Stimulated activated CD4-positive, alpha-beta T cell treated with anti-CD3 and anti-CD28 coated beads, Interleukin-12 subunit alpha, Interleukin-12 subunit beta, amount 100 ng/mL, for 4 hours (primary cell): ENCODE measurements at places on chromosomes 4 and X.

- DNase-seq = no peak
These were observed 1639.2 kb upstream of the PABPC4L start for GRCh38 chr4:135840781-135841180.

GRCh38 chr4:168634276-168634802, 137.5 kb downstream of the PALLD start:
- DNase-seq = no peak

GRCh38 chr4:17168571-17168970, 270.1 kb upstream of the LDB2 start:
- no peak for DNase-seq

- DNase-seq = no peak
These were observed 84.9 kb upstream of the ATOH1 start for GRCh38 chr4:93743635-93744034.

DNA sequence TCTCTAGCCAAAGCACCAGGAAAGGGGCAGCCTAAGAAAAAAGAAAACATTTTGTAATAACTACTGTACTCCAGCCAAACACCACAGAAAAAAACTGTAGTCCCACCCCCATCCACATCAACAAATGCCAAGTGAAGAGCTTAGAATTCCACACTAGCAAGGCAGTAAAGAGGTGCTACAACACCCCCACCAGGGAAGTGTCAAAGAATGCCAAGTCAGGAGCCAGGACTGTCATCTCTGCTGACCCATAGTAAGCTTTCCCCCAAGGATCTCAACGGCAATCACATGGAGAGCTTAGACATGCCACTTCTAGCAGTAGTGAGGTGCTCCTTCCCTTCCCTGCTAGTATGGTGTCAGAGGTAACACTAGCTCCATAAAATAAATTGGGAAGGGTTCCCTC, 34.4 kb upstream of the CCDC160 start:
- no peak for DNase-seq

DNA sequence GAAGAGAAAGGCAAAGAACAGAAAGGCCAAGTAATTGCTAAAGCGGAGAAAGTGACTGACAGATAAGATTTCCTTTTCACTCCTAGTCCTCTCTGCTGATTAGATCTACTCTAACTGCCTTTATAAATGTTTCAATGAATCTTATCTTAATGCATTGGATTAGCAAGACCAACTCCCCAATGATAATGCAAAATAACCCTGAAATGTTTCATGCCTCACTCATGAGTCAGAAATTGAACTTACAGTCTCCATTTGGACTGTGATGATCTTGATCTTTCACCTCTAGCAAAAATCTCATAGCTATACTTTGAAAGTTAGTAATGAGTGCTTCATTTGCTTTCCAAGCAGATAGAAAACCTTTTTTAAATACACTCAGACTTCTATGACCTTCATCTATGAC, 26.5 kb downstream of the SLC10A7 start:
- DNase-seq = no peak

GRCh38 chrX:37697169-37697760, 11.7 kb downstream of the XK start:
- DNase-seq = no peak

- DNase-seq = peak; percentile 58
These were observed at the start of gene SLC25A53 for GRCh38 chrX:104156630-104157529. SLC25A53 (minus strand) TSS chrX:104157009; CDS start chrX:104105257, 51,752 bp downstream.

DNA sequence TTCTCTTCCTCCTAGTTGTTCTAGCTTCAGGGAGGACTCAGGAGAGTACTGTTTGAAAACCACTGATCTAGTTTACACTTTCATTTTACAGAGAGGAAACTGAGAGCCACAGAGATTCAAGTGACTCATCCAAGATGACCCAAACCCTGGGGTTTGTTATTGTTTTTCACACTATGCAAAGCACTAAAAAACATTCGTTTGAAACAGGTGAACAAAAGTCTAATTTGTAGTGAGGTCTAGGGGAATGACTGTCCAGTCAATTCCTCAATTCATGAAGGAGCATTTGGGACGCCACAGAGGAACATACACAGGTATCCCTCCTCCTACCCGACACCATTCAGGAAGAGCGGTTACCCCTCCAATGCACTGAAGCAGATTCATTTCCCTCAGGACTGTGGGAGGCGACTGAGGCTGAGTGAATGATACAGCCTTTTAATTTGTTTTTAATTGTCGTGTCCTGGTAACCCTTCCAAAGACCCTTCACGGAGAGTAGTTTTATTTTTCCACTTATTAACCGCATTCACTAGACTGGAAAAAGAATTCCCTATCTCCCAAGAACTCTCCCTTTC, 30.3 kb downstream of the TLR10 start:
- no peak for DNase-seq

DNA sequence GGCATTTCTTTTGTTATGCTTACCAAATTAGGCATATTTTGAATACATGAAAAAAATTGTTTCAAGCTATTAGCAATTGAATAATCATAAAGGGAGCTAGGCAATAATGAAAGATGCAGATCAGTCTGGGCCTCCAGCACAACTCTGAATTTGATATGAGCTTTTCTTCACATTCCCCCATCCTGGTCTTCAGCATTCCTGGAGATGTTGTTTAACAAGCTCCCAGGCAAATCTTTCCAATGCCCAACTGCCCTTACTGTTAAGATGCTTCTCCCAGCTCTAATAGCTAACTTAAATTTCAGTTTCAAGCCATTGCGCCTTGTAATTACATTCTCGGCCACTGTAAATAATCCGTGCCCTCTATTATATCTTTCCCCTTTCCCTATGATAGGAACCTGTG, 19.2 kb downstream of the GPC3 start:
- DNase-seq = no peak

GRCh38 chrX:46576458-46576857, 2.9 kb downstream of the CHST7 start:
- DNase-seq = no peak

DNA sequence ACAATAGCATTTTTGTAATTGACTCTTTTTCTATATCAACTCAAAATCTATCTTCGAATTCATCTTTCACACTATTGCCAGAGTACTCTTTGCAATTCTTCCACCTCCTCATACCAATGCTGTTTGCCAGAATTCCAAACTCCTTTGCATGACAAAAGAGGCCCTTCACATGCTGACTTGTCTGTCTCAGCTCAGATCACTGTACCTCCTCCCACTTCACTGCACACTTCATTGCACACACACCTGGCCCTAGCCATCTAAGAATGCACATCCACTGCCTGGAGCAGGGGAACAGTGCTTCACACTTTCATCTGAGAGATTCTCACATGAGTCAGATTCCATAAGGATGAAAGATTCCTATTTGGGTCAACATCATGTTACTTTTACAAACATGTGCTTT, 56.5 kb downstream of the PRDM5 start:
- no peak for DNase-seq

DNA sequence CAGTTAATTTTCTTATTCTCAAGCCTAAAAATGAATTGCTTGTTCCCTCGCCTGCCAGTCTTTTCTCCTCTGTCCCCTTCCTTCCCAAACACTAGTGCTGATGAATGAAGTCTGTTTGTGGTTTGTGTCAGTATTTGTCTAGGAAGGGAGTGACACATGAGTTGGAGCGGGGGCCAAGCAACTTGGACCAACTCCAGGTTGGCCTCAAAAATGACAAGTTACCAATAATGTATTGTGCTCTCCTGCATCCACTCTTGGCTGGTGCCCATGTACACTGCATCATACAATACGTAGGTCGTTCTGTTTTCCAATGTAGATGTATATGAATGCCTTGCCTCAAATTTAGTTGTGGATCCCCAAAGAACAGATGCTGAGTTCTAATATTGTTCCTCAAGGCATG, 223.0 kb upstream of the GPC4 start:
- DNase-seq = no peak

DNA sequence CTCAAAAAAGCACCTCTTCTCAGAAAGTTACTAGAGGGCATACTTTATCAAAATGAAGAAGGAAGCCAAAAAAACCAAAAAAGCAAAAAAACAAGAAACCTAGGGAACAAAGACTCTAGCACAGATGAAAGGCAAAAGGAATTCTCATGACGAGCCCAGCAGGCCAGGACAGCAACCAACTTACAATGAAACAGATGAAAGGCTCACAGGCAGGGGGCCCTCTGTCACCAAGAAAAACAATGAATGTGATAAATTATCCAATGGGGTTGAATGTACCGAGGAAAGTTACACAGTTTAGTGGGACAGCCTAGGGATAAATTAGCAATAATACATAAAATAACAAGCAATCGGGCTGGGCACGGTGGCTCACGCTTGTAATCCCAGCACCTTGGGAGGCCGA, 79.0 kb downstream of the GPR82 start:
- no peak for DNase-seq

DNA sequence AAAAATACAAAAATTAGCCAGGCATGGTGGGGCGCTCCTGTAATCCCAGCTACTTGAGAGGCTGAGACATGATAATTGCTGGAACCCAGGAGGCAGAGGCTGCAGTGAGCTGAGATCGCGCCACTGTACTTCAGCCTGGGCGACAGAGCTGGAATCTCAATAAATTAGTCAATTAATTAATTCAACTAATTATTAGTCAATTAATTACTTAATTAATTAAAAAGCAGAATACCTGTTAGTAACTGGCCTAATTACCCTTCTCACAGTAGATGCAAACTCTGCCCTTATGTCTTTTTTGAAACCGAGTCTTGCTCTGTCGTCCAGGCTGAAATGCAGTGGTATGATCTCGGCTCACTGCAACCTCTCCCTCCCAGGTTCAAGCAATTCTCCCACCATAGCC, 261.2 kb downstream of the ASMT start:
- no peak for DNase-seq

DNA sequence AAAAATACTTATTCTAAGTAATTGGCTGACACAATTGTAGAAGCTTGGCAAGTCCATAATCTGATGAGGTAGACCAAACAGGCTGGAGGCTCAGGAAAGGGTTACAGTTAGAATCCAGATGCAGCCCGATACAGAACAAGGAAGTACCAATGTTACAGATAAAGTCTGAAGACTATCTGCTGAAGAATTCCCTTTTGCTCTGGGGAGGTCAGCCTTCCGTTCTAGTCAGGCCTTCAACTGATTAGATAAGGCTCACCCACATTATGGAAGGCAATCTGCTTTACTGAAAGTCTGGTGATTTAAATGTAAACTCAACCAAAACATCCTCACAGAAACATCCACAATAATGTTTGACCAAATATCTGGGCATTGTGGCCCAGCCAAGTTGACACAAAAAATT, 7.4 kb upstream of the DYNLT3 start:
- DNase-seq = no peak

DNA sequence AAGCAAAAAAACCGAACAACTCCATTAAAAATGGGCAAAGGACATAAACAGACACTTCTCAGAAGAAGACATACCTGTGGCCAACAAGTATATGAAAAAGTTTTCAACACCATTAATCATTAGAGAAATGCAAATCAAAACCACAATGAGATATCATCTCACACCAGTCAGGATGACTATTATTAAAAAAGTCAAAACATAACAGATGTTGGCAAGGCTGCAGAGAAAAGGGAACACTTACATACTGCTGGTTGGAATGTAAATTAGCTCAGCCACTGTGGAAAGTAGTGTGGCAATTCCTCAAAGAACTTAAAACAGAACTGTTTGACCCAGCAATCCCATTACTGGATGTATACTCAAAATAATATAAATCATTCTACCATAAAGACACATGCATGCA, 436.3 kb downstream of the KLHL13 start:
- no peak for DNase-seq

GRCh38 chrX:96436105-96436504, 248.5 kb upstream of the DIAPH2 start:
- no peak for DNase-seq

DNA sequence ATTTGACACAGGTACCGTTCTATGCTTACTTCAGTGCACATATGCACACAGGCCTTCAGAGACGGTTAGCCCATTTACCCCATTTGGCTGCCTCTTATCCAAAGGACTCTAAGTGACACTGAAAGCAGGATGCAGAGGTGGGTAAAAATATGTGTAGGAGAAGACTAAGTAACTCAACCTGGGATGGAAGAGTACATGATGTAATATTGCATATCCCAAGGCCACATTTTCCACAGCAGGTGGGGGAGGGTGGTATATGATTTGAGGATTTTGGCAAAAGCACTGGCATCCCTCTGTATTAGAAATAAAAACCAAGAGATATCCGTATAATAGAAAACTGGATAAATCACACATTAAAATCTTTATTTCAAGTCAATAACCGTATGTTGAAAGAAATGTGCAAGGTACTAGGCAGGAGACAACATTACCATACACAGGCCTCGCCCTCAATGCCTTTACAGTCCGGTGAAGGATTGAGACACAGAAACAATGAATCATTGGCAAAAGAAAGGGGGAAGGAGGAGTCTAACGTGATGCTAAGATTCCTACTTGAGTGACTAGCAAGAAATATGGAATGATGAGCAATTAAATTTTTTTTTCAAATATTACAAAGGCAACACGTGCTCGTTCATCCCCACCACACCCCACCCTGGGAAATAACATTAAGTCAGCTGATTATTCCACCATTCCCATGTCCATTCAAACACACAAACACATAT, 161.0 kb upstream of the RASGEF1B start:
- DNase-seq = no peak

GRCh38 chr4:111695677-111696076, 449.6 kb upstream of the FAM241A start:
- no peak for DNase-seq

DNA sequence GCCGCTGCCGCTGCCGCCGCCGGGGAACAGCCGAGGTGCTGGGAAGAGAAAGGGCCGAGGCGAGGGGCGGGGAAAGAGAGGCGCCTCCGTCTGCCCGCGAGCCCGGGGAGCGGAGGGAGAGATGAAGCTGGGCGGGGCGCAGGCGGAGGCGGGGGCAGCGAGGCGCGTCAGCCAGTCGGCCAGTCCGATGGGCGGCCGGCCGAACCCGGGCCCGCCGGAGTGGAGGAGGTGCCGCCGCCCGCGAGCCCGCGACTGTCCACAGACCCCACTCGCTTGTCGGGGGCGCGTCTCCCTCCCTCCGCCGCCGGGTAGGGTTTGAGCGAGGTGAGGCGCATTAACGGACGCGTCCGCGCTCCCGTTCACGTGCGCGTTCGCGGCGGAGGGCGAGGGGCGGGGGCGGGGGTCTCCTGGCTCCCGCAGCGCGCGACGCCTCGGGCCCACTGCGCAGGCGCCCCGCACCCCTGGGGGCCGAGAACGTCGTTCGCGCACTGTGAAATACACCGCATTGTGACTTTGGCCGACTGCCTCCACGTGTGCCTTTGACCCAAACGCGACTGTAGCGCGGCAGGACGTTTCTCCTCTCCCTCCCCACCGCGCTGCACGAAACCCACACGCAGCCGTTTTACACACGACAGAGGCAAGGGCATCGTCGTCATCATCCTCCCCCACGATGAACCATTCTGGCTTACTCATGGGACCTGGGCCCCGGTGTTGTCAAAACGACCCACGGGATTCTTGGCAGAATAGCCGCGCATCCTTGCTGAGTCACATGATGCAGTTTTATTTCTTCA, at the start of gene NUDT11:
Gene NUDT11 (minus strand): TSS at position 92 of the 791 bp plus-strand sequence. CDS start 148 bp downstream, outside the sequence.
- peak; percentile 46 for DNase-seq

- DNase-seq = no peak
These were observed 12.9 kb upstream of the MAGEA10 start for GRCh38 chrX:152151256-152151655.
